ENCODE measurements at places on chromosomes 1 and 21.

DNA sequence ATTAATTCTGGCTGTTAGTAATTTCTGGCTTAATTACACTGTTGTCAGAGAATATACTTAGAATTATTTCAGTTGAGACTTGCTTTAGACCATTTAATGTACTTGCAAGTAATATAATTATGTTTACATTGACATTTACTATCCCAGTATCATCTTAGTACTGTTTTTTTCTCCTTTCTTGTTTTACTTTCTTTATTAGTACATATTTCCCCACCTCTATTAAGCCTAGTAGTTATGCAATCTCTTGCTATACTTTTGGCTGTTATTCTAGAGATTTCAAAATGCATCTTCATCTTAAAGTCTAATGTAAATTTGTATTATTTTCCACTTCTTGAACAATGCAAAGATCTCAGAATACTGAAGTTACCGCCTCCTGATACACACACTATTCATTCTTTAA lies 24.4 kb downstream of the BRWD1 start:
- DNase-seq = no peak

DNA sequence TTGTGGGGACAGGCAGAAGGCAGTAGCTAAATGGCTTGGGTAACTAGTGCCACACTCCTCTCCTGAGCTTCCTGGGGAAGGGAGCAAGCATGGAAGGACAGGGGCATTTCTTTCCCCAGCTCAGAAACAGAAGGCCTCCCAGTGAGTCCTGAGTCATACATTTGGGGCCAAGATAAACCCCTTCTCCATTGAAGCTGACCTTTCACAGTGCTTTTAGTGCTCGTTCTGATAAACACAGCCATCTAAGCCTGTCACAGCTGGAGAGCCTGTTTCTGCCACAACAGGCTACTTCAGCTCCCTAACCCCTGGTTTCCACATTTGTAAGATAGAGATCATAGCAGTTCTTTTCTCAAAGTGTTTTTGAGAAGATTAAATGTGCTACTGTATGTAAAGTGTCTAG lies 374.0 kb downstream of the LMX1A start:
- DNase-seq = no peak

GRCh38 chr1:179807691-179808485 lies 64.8 kb downstream of the FAM163A start:
- DNase-seq = no peak

DNA sequence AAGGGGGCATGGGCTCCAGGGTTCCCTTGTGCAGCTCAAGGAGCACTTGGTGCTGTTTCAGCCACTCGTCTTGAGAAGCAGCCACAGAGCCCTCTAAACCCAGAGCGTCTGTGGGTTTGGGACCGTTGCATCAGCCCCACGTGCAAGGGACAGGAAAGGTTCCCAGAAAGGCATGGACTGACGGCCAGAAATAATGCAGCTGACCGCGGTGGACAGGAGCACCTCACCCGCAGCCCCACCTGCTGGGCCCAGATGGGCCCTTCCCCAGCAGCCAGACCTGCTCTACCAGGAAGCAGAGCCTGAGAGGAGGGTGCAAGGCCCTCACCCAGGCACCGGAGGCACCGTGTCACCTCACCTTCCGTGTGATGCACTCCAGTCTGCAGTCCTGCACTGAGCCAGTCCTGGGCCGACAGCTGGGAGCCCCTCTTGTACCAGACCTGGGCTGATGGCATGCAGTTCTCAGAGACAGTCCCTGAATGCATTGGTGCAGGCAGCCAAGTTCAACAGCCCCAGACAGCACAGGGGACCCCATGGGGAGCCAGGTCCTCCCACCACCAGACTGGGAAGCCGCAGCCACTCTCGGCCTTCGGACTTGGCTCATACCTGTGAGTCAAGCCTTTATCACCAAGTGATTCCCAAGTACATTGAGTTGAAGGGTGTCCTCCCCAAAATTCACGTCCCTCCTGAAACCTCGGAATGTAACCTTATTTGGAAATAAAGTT lies 4.8 kb upstream of the TFF3 start:
- DNase-seq = no peak

GRCh38 chr1:162147760-162148159 lies 78.3 kb downstream of the NOS1AP start:
- no peak for DNase-seq

All from NCI-H1930 (cell line).